ENCODE measurements at places on chromosomes 5 and 9.
A peak's percentile ranks its signal among the peaks of the same experiment; 100 is the strongest.

DNA sequence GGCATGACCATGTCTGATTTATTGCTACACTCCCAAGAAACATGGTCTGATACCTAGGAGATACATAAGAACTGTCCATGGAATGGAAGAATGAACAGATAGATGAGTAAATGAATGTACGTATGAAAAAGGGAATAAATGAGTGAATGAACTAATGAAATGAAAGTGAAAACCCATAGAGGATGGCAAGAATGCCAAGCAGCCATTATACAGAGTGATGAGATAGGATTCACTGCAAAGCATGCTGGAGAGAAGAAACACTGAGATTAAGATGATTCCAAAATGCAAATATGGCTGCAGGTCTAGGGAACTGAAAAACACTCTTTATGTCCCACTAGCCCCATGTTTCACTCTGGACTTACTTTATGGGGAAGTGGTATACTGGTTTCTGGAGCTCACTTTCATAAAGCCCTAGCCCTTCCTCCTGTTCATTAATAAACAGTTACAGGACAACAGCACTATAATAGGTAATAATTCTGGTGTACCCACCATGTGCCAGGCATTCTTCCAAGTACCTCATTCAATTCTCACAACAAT is 170.3 kb upstream of the RAD23B start:
- DNase-seq: no peak

- DNase-seq: no peak
These were observed 572 bp downstream of the GNA14 start for GRCh38 chr9:77647267-77648233.

DNA sequence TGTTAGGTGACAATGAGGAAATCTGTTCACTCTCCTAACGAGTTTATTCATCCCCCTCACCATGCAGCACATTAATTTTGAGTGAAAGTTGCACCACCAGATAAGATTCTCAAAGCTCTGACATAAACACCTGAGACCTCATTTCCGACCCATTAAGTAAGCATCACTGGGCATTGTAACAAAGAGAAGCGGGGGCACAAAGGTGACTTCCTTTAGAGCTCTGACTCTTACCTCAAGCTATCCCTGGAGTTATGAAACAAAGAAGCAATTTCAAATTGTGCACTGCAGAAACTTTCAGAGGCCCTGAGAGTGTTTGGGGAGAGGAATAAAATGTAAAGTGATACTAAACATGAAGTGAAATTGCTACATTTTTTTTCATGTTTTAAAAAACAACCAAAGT is 29.5 kb downstream of the C5orf15 start:
- DNase-seq: no peak

GRCh38 chr5:179862891-179863290 is 4.3 kb upstream of the MRNIP start:
- no peak for DNase-seq

- DNase-seq: peak; percentile 75
These were observed 42.8 kb downstream of the SNX30 start for GRCh38 chr9:112793213-112793810.

DNA sequence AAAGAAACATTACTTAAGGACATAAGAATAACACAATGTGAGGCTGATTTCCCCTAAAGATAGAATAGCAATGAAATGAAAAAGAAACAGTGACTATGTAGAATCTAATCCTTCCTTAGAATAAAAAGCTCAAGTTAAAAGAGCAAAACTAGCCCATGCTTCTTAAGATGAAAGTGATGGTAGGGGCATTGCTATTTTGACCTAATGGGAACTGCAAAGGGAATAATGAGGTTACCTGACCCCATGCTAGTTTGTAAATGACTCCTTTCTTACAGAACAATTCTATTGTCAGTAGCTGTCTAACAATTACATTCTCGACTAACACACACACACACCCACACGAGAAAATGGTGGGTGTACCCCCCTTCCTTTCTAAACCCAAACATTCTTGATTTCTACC is 575.8 kb downstream of the CSNK1G3 start:
- DNase-seq: no peak

DNA sequence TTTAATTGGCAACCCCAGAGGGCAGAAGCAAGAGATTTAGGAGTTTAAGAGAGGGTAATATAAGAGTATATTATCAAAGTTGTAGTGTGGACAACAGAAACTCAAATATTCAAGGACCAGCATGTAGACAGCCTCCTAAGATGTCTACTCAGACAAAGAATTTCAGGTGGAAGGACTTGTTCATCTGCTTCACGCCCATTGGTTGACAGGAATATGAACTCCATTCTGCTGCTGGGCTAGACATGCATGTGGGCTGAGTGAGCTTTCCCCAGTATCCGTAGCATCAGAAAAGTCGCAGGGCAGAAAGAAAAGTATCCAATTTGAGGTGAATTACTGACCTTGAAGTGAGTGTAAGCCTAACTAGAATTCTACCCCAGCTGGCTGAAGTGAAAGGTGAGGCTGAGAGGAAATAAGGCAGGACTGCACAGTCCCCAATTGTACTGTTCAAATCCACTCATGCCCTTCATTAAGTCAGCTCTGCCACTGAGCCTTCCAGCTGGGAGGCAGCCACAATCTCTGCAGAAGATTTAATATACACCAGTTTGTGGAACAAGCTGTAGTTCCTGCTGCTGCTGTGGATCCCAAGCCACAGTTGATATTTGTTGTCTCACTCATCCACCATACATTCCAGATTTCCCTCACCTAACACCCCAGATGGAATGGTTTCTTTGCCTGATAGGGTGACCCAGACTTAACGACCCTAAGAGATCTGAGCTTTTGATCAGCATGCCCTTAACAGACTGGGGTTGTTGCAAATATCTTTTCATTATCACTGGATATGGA is 41.2 kb downstream of the PDCD1LG2 start:
- DNase-seq: no peak

DNA sequence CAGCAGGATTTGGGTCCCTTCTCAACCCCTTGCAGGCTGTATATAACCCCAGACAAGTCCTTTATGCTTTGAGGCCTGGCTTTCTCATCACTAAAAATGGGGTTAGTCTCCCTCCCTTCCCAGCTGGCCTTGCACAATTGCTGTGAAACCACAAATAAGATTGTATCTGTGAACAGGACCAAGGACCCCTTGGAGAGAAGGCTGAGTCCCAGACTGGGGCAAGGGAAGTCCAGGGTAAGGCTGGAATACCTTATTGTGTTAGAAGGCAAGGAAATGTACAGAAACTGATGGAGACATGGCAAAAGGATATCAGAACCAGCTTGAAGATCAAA is 11.4 kb downstream of the MACROH2A1 start:
- no peak for DNase-seq

All from stimulated activated CD4-positive, alpha-beta T cell treated with anti-CD3 and anti-CD28 coated beads, Interleukin-1b, Interleukin-23, amount 100 ng/mL, for 4 hours (primary cell).